ENCODE measurements at places on chromosomes 2 and 18.

DNA sequence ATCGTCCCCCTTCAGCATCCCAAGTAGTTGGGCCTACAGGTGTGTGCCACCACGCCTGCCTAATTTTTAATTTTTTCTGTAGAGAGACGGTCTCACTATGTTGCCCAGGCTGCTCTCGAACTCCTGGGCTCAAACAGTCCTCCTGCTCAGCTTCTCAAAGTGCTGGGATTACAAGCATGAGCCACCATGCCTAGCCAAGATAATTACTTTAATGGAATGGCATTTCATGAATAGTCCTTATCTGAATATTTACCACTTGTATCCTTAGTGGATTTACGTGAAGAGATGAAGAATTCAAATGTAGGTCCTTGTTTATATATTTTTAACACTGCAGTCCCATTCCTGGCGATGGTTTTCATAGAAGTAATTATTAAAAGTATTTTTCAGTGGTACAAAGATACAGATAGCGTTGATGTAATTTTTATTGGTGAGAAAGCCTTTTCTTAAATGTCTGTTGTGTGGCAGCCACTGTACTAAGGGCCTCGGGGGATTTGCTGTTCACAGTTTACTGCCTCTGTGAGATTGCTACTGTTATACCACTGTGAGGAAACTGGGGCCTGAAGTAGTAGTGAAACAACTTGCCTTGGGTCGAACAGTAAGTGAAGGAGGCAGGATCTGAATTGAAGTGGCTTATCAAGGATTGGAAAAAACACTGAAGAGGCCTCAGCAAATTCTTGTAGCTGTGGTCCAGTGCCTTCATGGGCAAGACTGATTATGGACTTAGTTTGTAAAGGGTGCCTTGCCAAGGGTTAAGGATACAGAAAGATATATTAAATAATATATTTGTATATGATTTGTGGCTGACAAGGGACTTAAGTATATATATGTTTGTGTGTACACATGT is 151.2 kb downstream of the PRPF40A start:
- DNase-seq, result no peak

DNA sequence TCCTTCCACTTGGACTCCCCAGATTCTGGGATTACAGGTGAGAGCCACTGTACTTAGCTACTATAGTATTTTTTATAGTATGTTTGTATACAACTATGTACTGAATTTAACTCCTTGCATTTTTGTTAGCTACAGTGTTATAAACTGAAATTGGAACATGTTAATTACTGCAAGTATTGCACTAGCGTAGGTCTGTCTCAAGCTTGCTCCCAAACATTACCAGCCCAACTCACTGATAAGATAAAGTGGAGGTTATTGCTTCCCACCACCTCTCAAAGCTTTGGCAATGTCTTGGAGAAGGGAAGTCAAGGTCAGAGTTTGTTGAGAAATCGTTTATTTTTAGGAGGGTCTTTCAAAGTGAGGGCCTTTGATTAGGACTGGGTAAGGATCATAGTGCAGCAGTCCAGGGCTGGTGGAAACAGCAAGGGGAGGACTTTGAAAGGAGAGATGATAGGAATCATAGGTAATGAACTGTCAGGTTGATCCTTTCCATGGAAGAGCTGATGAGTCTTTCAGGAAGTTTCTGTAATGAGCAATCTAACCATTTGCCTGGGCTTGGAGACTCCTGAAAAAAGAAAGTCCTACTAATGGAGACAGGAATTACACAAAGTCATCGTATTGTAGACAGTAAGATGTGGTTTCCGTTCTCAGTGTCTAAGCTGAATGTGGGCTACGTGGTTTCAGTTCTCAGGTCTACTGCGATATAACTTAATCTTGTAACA is 257.1 kb downstream of the MYO3B start:
- DNase-seq, result no peak

DNA sequence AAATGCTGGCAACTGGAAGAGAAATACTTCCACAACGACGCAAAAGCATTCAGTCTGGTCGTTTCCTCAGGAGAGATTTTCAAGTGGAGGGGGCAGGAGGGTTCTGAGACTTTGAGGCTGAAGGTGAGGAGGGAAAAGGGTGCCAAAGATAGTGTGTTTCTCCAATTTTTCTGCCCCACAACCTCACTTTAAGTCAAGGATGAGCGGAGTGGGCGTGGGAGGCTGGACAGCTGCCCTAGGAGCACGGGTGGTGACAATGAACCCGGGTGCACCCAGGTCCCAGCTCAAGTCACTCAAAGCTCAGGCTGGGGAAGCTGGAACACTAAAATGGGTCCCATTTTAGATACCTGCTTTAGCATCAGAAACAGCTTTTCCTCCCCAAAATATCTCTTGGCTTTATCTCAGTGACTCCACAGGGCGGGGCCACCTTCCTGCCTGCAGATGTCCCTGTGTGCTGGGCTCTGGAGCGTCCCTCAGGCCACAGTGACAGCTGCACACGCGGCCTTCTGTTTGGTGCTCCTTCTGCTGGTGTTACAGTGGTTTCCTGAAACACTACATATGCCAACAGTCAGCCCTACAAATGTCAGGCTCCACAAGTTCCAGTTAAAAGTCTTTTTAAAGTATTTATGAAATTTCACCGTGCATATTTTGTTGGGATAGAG is 1.4 kb upstream of the MBP start:
- DNase-seq, result no peak

GRCh38 chr2:174597345-174598047 is at the start of gene WIPF1:
Gene WIPF1 (minus strand): TSS chr2:174597804. CDS start chr2:174585573, 12,231 bp downstream.
- DNase-seq, result no peak

DNA sequence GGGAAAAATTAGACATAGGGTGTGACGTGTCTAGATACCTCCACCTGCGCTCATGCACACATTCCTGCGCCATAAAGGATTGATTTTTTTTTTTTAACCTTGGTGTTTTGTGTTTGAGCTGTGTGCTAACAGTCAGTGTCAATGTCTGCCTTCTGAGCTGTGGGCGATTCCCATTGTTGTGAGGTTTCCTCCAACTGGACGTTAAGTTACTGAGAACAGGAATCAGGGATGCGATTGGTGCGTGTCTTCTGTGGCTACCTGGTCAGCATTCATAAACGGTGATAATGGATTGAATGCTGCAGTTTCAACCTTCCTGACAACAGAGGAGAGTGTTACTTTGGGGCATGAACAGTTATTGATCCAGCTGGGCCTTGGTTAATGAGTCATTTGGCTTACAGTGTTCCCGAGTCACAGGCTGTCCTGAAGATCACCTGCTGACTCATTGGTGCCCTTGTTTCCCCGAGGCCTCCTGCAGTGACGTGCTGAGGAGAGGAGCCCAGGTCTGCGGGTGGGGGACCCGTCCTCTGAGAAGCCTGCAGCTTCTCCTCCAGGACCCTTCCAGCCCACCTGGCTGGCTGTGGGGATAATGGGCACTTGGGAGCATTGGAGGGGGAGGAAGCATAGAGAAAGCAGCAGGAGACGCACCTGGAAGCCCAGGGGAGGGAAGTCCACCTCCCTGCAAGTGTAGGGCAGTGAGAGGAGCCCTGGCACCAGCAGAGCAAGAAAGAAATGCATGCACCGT is 25.8 kb upstream of the CABYR start:
- no peak for DNase-seq

DNA sequence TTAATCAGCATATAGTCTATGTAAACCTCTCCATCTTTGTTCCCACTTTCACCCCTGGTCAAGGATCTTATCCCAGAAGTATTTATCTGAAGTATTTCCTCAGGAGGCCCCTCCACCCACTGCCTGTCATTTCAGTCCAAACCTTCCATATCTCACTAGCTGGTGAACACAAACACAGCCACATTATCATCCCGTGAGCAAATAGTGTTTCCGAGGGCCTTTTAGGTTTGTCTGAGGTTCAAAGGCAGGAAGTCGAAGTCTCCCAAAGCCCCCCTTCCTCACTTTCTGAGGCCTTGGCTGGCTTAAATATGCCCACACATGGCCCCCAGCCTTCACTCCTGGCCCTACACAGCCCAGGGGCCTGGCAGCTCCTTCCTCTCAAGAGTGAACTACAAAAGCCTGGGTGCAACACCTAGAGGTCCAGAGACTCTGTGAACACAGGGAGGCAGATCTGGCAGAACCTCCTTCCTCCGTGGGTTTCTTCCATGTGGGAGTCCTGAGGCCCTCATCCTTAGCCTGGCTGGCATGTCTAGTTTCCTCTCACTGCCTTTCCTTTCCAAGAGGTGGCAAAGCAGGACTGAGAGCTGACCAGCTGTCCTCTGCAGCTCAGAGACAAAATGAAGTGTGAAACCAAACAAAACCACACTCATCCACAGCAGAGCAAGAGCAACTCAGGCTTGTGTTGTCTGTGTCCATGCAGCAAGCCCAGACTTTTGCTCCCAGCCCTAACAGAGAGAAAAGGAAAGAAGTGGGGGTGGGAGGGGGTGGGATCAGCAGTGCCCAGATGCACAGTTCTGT is 264.2 kb downstream of the SS18 start:
- no peak for DNase-seq

All from fibroblast of skin of left biceps (primary cell).